ENCODE measurements at places on chromosomes 5 and 9.

DNA sequence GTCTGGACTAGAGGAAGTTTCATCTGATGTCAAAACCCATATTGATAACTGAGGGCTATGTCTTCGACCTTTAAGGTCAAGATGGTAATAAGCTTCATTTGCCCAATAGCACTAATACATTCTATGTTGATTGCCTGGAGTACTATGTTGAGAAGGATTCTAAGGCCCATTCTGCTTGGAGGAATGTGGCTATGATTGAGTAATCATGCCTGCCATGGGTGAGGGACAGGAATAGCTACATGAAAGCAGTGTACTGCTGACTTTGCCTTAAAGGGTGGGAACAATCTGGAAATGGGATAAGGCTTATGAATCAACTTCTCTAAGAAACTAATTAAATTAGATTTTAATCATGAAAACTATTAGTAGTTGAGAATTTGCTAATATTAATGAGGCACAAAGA lies 13.6 kb downstream of the NNT start:
- DNase-seq, result peak; percentile 32

GRCh38 chr9:69357030-69357775 lies 32.2 kb downstream of the ENTREP1 start:
- DNase-seq, result peak; percentile 8

DNA sequence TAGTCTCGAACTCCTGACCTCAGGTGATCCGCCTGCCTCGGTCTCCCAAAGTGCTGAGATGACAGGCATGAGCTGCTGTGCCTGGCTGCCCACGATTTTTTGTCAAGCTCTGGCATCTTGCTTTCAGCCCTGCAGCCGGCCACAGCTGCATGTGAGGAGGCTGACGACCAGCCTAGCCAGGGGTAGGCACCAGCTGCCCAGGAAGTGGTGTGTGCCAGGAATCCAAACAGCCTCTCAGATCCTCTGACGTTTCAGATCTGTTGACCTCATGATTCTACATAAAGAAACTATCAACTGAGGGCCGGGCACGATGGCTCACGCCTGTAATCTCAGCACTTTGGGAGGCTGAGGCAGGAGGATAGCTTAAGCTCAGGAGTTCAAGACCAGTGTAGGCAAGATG lies 19.0 kb downstream of the DYNC2I2 start:
- DNase-seq, result no peak

DNA sequence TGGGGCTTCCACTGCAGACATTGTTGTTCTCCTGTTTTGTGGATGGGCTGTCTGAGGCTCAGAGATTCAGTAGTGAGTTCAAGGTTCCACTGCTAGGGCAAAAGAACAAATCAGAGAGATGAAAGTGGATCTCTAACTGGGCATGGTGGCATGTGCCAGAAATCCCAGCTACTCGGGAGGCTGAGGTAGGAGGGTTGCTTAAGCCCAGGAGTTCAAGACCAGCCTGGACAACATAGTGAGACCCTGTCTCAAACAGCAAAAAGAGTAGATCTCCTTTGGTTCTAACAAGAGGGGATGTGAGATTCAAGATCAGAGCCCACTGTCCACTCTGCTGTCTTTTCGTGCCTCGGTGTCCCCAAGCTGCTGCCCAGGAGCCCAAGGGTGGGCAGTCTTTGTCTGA lies 11.8 kb upstream of the NDST1 start:
- DNase-seq, result no peak

GRCh38 chr9:12659220-12659619 lies 34.0 kb upstream of the TYRP1 start:
- DNase-seq, result no peak

DNA sequence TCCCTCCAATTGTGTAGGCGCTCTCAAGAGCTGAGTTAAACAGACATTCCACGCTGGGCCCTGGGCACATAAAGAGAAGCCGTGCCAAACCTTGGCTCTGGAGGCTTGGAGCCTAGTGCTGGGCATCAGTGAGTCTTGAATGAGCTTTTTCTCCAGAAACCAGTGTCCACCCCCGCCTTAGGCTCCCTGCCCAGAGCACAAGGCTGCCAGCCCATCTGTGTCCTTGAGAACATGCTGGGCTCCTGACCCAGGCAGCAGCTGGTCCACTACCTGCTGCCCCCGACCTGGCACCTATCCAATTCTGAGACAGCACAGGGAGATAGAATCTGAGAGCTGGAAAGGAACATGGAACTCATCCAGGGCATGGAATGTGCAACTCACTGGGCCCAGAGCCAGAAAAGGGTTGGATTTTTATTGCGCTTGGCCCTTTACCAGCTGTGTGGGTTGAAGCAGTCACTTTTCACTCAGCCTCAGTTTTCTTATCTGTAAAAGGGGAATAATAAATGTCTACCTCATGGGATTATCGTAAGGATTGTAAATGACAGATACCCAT lies 92.4 kb upstream of the CPLX2 start:
- DNase-seq, result peak; percentile 13

GRCh38 chr5:608429-609370 lies 3.4 kb upstream of the CEP72 start:
- DNase-seq, result no peak

GRCh38 chr9:12723409-12724028 lies 30.3 kb downstream of the TYRP1 start:
- peak; percentile 57 for DNase-seq

GRCh38 chr9:113475992-113476391 lies 12.5 kb downstream of the RGS3 start:
- DNase-seq, result no peak

DNA sequence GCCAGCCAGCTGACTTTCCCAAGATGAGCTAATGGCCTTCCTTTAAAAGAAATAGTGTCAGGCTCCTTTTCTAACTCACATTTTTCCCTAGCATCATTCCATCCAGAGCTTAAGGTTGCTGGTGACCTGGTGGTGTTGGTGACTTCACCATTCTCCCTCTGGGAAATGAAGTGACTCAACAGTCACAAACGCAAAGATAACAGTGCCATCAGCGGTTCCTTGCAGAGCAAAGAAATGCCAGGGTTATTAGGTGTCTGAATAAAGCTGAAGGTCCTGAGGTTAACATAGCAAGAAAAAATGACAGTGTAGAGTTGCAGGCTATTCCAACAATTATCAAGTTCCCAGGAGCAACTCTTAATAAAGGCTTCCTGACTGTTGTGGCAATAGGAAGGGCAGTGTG lies 111.8 kb upstream of the SLC44A1 start:
- peak; percentile 84 for DNase-seq

- DNase-seq, result no peak
Observed at GRCh38 chr5:78458843-78459242, 98.4 kb downstream of the SCAMP1 start.

DNA sequence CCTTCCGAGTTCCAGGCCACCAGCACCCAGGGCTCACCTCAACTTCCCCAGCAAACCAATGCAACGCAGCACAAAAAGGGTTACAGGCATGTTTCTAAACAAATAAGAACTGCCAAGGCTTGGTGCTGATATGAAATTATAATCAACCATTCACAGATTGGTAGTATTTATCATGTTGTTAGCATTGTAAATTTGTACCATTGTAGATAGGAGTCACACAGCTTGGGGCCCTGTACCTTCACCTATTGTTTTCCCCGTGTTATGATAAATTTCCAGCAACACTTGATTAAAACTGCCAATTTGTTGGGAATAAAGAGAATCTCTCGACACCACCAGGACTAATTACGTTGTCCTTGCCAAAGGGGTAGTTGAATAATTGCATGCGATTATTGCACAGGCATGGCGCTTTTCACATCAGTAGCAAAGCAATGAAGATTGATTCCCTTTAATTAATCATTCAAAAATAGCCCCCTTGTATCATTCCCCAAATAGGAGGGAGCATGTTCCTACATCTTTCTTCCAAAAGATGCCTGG lies 454.1 kb downstream of the ZNF608 start:
- no peak for DNase-seq

GRCh38 chr5:14182761-14183160 lies 39.6 kb downstream of the TRIO start:
- DNase-seq, result no peak

DNA sequence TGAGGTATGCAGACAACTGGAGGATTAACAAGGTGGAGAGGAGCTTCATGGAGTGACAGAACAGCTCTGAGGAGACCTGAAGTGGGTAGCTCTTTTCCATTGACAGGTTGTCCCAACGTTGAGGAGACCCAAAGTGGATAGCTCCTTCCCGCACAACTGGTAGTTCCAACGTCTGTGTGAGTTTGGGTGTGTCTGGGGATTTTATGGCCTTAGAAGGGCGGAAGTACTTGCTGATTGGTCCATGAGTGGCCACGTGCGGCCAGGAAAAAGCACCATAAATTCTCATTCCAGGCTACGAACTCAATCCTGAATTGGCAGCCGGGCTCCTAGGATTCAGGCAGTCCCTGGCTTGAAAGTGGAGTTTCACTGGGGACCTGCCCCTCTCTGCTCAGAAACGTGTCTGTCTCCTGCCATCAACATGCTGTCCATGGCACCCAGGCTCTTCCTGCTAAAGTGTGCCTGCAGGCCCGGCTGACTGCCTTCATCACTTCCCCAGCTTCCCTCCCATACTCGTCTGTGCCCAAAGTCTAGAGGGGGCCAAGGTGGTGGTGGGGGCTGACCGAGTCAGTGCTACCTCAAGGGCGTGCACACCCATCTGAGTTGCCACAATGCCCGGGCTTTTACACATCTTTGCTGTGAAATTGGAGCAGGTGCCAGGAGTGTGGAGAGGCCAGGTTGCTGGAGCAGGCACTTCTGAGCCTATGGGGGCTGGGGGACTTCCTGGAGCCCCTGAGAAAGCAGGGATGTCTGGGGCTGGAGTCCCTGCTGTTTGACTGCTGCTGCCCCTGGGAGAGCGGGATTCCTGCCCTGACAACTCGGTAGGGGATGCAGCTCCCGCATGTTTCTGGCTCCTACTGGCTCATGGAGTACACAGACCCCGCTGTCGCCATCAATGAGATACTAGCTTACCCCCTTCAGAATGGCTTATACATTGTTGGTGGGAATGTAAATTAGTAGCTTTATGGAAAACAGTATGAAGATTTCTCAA lies 2034.6 kb upstream of the ACO1 start:
- no peak for DNase-seq

DNA sequence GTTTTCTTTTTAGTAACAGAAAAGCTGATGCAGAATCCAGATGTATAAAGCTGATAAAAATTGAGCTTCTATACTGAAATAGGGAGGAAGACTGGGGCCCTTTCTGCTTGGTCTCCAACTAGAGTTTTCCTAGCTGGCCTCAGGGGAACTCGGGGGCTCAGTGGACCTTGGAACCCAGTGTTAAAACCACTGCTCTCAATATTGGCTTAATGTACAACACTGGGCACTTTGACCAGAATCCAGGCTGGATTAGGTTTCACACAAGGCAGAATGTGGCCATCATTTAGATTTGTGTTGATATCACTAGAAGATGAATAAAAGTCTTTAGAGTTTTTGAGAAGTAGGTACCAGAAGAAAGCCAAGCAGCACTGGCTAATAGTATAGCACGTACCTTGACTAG lies 114.7 kb downstream of the GDNF start:
- DNase-seq, result no peak

DNA sequence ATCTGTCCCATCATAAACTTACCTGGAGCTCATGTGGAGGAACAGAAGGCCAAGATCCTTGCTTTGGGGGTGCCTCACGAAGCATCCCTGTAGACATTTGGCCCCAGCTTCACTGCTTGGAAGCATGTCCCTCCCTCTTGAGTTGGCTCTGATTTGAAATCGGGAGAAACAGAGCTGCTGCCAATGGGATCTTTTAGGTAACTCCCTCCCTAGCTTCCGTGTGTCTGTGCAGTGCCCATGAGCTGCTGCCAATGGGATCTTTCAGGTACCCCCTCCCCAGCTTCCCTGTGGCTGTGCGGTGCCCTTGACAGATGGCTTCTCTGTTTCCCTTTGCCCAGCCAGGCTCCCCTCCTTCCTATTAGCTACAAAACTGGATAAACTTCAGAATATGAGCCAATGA lies 178.0 kb downstream of the NR3C1 start:
- DNase-seq, result no peak

- no peak for DNase-seq
Observed at GRCh38 chr9:33446240-33446945, 1.0 kb downstream of the AQP3 start.

DNA sequence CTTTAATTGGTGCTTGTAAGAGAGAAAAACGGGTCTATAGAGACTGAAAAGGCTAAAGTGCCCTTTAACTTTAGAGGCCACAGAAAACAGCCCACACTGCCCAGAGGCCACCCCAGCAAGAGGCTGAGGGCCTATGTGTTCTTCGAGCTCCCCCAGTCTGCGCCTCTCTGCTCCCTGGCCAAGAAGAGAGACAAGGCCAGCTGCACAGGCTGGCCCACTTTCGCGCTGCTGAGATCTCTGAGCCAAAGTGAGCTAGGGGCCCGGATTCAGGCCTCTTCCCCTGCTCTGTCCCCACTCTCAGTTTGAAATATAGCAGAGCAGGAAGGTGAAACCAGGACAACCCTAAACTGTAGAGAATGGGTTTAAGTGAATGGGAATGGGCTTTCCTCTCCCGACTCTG lies 132.0 kb upstream of the TRIM32 start:
- DNase-seq, result no peak

GRCh38 chr5:36632363-36632664 lies 25.9 kb downstream of the SLC1A3 start:
- no peak for DNase-seq

DNA sequence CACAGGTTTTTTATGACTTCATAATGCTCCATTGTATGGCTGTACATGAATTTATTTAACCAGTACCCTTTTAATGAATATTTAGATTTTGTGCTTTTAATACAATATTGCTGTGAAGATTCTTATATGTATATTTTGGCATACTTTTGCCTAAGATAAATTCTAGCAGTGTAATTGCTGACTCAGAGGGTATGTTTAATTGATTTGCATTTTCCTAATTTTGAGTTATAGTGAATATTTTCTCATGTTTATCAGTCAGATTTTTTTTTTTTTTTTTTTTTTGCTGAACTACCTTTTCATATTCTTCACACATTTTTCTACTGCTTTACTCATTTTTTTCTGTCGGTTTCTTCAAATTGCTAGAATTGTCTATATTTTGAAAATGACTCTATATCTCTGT lies 222.6 kb downstream of the VPS13A start:
- DNase-seq, result no peak

DNA sequence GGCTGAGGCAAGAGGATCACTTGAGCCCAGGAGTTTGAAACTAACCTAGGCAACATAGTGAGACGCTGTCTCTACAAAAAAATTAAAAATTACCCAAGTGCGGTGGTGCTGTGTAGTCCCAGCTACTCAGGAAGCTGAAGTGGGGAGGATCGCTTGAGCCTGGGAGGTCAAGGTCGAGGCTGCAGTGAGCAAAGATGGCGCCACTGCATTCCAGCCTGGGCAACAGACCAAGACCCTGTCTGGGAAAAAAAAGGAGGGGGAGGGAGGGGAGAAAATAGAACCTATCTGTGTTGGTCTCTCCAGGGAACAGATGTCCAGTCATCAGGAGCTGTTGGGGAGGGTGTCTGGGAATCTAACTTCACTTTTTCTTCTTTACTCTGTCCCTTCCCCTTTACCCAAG lies 24.3 kb downstream of the MAT2B start:
- no peak for DNase-seq
